ENCODE measurements at places on chromosomes 13 and 19.

GRCh38 chr13:63048653-63049052 is 1633.0 kb upstream of the PCDH20 start:
- DNase-seq = no peak

DNA sequence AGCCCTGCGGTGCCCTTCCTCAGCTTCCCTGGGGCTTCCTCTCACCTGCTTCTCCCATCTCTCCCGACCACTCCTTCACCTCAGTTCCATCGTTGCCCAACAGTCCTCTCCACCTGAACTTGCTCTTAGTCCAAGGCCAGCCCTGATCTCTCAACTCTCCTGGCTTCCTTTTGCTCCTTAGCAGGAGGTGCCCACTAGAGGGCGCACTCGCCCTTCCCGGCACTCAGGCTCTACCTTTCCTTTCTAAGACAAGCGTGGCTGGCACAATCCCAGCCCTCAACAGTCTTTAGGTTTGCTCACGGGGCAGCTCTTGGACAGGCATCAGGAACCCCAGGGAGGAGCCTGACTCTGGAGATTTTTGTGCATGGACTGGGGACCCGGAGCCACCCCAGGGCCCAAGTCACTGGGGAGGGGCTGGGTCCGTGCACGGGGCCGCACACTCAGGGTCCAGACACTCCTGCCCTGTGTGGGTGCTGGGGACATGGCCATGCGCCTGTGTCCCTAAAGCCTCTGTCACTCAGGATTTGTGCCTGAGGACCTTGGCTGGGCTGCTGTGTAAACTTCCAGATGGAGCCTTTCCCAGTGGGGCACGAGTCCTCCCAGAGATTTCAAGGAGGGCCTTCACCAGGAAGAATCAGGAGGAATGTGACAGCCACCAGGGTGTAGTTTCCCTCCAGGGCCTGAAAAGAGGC is 12.1 kb upstream of the CEACAM8 start:
- peak; percentile 7 for DNase-seq

- DNase-seq = peak; percentile 73
Measured at GRCh38 chr13:27476943-27477703, 26.8 kb upstream of the MTIF3 start.

DNA sequence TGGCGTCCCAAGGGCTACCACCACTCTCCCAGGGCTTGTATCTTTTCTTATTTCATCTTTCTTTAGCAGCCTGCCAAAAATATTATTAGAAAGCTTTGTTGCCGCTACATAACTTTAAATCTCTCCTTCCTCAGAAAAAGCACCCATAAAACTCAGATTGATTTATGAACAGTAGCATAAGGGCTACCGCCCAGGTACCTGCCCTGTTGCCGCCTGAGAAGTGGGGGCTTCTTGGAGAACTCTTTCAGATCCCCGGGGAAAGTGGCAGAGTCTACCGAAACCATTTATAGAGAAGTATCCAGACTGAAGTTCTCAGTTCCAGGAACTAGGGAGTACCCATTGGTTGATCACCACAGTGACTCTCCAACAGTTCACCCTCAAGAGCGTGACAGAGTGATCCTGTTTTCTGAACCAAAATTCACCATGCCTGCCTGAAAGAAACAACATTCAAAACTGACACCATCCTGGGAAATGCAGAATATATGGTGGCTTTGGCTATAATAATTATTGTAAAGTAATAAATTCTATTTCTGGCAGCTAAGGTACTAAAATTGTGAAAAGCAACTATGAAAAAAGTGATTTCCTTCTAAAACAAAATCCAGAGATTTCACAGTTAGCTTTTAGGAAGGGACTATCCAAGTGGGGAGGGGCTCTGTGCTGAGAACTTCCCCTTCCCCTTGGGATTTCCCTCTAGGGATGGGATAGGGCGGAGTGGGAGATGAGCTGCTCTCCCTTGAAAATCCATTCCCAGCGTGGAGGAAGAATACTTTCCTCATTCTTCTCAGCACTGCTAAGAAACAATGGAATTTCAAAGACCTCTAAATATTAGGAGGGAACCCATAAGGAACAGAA is 877 bp upstream of the N4BP2L1 start:
- no peak for DNase-seq

GRCh38 chr13:33645591-33646554 is 172.1 kb upstream of the RFC3 start:
- DNase-seq = no peak

DNA sequence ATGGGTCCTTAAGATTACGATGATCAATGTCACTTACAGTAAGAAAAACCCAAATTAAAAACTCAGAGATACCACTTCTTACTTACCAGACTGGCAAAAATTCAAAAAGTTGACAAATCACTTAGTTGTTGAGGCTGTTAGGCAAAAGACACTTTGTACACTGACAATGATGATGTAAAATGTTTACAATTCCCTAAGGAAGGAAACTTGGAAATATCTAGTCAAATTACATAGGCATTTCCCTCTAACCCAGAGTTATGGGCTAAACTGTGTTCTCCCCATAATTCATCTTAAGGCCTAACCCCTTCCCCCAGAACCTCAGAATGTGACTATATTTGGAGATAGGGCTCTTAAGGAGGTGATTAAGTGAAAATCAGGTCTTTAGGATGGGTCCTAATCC is 12.0 kb downstream of the TGDS start:
- DNase-seq = no peak

DNA sequence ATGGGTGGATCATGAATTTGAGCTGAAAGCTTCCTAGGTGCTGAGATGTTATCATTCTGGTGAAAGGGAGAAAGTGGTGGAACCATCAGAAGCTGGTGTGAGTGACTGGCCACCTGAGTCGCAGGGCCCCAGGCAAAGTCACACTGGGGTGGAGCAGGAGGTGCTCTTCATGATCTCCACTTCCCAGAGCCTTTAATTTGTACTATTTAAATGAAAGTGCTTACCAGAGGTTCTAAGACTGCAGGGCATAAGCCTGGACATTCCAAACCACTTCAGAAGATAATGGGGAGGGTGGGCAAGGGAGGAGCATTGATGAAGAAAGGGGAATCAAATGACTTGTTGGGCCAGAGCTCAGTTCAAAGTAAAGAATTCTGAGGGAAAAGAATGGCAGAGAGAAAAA is 156.1 kb downstream of the RGCC start:
- DNase-seq = no peak

GRCh38 chr13:73704587-73704986 is 429.6 kb downstream of the KLF12 start:
- no peak for DNase-seq

GRCh38 chr19:48461651-48461981 is 6.2 kb downstream of the KCNJ14 start:
- DNase-seq = no peak

- DNase-seq = no peak
Measured at GRCh38 chr19:4705413-4706131, 18.1 kb downstream of the DPP9 start.

DNA sequence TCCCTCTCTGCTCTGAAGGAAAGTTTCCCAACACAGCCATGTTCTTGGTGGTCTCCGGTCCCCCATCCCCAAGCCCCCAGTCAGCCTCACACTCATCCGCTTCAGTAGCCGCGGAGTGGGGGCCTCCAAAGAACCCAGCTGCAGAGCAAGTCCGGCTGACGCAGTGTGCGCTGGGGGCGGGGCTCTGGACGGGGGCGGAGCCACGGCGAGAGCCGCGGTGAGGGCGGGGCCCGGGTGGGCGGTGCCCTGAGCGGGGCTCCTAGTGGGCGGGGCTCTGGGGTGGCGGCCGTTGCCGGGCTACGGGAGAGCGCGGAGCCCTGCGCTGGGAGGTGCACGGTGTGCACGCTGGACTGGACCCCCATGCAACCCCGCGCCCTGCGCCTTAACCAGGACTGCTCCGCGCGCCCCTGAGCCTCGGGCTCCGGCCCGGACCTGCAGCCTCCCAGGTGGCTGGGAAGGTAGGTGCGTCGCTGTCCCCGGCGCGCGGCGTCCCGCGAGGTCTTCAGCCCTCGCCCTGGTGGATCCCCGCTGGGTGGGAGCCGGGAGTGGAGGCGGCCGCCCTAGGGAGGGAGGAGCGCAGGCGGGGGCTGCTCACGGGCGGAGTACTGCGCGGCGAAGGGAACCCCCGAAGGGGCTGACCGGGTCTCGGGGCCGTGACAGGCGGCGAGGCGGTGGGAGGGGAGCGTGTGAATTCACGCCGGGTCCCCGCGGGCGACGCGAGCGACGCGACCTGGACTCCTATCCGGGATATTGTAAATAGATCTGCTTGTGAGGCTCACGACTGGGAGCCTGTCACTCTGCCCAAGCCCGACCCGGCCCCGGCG is 9.1 kb downstream of the TNFRSF19 start:
- DNase-seq = peak; percentile 81

DNA sequence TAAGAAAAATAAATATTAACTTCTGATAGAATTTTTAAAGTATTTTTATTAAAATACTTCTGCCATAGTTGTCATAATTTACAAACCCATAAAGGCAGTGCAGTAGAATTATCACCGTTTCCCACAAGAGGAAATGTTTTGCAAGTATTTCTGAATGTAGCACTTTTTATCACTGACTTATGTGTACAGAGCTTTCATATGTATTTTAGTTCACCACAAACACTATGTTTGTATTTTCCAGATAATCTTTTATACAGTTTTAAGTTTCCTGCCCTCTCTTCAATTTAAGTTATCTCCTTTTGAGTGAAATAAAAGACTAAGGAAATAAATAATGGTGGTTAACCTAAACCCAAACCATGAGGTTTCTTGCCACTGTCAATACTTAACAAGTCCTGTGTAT is 24.2 kb downstream of the MIPEP start:
- no peak for DNase-seq

DNA sequence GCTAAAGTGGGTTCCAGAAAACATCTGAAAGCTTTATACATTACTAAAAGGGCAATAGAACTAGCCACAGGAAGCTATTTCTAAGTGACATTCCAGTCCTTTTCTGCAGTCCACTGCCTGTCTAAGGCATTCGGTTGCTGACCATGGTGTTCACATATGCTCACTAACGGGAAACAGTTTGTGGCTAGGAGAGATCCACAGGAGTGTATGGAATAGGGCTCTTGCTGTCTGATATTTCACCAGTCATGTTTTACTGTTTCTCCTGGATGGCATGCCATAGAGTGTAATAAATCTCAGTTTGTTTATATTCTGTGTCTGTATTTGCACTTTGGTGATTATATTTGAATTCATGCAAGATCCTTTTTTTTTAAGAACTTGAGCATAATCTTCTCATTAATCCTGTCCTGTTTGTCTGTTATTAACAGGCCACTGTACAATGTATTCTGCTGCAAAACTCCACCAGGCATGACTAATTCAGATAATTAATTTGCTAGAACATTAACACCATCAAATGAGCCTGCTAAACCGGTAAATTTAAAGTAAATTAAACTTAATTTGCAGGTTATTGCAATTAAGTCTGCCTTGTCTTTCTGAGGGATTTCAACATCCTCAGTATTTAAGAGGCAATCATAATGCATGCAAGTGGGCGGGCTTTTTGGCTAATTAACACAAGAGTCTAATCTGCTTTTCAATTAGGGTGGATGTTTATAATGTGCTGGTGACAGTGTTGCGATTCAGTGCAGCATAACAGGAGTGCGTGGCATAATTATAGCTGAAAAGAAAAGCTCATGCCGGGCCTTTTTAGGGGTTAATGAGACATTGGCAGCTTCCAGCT is 201.3 kb downstream of the POU4F1 start:
- DNase-seq = no peak

GRCh38 chr13:76153239-76153638 is 517.1 kb downstream of the LMO7 start:
- DNase-seq = no peak

- DNase-seq = no peak
Measured at GRCh38 chr19:40681039-40681438, 9.4 kb downstream of the NUMBL start.

- no peak for DNase-seq
Measured at GRCh38 chr19:6287269-6287885, 7.6 kb upstream of the MLLT1 start.

DNA sequence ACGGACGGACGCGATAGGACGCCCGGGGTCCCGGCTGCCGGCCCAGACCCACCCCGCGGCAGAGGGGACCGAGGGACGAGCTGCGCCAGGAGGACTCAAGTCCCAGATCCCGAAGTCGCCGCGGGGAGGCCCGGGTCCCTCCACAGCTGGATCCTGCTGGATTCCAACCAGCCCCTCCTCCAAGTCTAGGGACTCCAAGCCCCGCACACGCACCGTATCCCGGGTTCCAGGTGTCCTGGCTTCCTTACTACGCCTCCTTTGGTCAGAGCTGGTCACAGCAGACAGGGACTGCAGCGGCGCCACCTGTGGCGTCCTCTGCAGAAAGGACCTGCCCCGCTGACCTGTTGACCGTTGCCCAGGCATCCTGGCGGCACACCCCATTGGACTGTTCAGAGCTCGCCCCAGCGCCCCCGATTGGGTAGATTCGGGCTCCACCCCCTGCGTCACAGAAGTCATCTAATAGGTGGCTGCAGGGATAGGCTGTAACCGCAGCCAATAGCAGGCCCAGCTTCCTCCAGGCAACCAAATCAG is 29.0 kb upstream of the ZNF709 start:
- DNase-seq = no peak

DNA sequence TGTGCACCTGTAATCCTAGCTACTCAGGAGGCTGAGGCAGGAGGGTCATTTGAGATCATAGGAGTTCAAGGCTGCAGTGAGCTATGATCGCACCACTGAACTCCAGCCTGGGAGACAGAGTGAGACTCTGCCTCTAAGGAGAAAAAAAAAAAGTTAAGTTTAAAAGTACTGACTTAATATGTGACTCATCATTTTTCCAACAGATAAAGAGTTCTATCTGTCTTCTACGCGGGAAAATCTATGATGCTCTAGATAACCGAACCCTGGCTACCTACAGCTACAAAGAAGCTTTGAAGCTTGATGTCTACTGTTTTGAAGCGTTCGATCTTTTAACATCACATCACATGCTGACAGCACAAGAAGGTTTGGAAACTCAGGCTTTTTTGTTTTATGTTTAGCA is 7.2 kb downstream of the CDC16 start:
- no peak for DNase-seq

DNA sequence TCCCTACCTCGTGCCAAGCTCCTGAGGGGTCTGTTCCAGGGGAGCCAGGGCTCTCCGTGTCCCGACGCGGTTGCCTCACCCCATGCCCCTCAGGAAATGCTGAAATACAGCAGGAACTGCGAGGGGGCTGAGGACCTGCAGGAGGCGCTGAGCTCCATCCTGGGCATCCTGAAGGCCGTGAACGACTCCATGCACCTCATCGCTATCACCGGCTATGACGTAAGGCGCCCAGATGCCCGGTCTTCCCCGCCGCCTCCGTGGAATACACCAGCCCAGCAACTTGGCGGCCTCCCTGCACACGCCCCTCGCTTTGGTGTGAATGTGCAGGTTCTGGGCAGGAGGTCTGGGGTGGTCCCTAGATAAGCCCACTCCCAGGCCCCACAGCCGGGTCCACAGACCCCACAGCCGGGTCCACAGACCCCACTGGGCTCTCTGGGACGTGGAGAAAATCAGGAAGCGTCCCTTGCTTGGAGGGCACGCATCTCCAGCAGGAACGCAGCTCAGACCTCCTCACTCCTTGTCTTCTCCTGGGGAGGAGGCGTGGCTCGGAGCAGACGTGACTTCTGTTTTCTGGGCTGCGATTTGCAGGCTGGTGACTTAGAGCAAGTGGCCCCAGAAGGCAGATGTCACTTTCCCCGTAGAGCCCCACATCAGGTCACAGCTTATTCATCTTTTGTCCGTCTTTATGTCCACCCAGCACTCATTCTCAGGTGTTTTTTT is 19.4 kb upstream of the F7 start:
- DNase-seq = no peak

GRCh38 chr13:77980592-77980991 is 62.0 kb upstream of the EDNRB start:
- no peak for DNase-seq

GRCh38 chr19:46376241-46377153 is 29.6 kb downstream of the PPP5C start:
- DNase-seq = no peak
